ENCODE measurements at places on chromosomes 2 and 18. TPM values are rescaled to one million over a fixed set of nuclear protein-coding genes. Genes with fewer than 3 reads are reported as not detected.

NCKAP5 gene
- total RNA-seq, result 0.20 TPM

EIF4E2 gene
- 82.9 TPM for total RNA-seq

DNA sequence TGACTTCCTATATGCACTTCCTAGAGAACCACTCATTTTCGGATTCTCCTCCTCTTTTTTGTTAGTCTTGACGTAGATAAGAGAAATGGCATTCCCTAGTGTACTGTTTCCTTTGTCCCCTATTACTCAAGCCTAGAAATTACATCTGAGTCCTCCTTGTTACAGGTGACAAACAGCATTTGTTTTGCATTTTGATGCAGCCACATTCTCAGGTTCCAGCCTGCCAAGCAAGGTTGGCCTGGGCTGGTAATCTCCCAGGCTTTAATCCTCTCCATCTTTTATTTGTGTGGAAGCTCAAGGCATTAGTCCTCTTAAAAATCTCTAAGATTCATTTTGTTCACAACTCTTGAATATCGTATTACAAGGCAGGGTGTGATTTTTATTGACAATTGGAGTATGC, 318.0 kb upstream of the NRP2 start:
- H3K4me1 ChIP-seq, result peaks cover 9% of the 10 kb centered on the region
- H3K27ac ChIP-seq, result no peak overlapping the region
- H3K27me3 ChIP-seq, result peaks cover 2% of the 10 kb centered on the region
- no peak for DNase-seq

- H3K27ac ChIP-seq, result no peak overlapping the region
- no peaks in the 10 kb centered on the region for H3K27me3 ChIP-seq
- no peak for DNase-seq
- H3K4me1 ChIP-seq, result peaks cover 23% of the 10 kb centered on the region
- H3K36me3 ChIP-seq, result no peaks in the 10 kb centered on the region
These were observed 105.5 kb downstream of the COLEC12 start for GRCh38 chr18:394987-395362.

- DNase-seq, result no peak
- no peak overlapping the region for H3K4me3 ChIP-seq
- H3K36me3 ChIP-seq, result peaks cover 28% of the 10 kb centered on the region
- no peak overlapping the region for H3K27ac ChIP-seq
- no peaks in the 10 kb centered on the region for H3K4me1 ChIP-seq
These were observed 57.9 kb downstream of the UGP2 start for GRCh38 chr2:63899639-63900038.

GRCh38 chr2:168731002-168731401, 71.4 kb upstream of the NOSTRIN start:
- H3K36me3 ChIP-seq, result no peaks in the 10 kb centered on the region
- no peaks in the 10 kb centered on the region for H3K27me3 ChIP-seq
- peaks cover 23% of the 10 kb centered on the region for H3K4me1 ChIP-seq

DNA sequence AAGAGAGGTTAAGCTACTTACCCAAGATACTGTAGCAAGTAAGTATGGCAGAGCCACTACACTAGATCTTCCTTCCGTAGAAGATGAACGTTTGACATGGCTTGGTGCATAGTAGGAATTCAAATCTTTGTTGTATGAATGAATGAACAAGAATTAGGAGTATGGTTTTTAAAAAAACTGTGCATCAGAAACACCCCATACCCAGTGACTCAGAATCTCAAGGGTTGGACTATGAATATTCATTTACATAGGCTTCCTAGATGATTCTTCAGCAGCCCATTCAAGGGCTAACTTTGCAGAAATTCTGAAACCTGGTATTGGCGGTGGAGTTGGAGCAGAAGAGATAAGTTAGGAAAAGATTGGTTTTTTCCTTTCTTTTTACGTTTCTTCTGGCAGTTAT, 5.4 kb downstream of the ACTR3 start:
- no peak overlapping the region for H3K27ac ChIP-seq
- H3K27me3 ChIP-seq, result no peaks in the 10 kb centered on the region
- no peak overlapping the region for H3K4me3 ChIP-seq
- DNase-seq, result no peak

DNA sequence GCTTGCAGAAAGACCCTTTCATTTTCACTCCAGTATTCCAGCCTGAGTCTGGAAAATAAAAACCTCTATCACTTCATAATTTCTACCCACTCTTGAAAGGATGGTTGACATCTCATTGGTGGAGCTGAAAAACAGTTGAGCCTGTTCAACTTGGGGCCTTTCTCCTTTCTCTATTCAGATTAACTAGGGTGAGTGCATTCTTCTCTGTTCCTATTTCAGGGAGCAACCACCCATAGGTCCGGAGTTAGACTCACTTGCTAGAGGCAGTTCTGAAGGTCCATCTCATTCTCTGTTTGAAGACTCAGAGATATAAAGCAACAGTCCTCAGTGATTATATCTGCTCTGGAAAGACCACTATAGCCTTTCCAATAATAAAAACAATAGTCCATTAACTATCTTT, 167.9 kb upstream of the SPOPL start:
- H3K4me1 ChIP-seq, result peaks cover 3% of the 10 kb centered on the region
- no peak for DNase-seq
- no peak overlapping the region for H3K27ac ChIP-seq

RGPD5 gene
- 88.5 TPM for total RNA-seq

- no peaks in the 10 kb centered on the region for H3K4me1 ChIP-seq
- no peak overlapping the region for H3K4me3 ChIP-seq
- no peak for DNase-seq
- no peak overlapping the region for H3K27ac ChIP-seq
These were observed 20.4 kb upstream of the SANBR start for GRCh38 chr2:61045226-61045625.

DNA sequence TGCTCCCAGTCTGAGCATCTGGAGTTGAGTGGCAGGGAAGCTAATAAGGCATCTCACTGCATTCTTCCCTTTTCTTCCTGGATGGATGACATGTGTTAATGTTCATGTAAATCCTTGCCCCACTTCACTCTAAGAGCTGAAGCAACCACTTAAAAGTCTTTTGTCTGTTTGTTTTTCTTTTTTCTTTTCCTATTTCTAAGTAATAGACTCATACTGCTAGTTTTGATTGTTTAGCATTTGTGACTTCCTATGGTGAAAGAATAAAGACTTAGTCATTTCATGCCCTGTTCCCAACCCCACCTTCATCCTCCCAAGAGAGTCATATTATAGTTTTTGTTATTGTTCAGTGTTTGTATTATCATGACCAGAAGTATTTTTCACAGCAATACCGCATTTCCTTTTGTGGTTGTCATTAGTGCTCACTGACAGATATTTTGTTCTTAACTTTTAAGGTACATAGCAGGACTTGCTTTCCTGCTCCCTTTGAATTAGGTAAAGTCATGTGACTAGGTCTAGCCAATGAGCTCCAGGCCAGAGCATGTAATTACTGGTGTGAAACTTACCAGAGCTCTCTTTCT, 18.1 kb upstream of the SPP2 start:
- no peaks in the 10 kb centered on the region for H3K27me3 ChIP-seq
- no peak overlapping the region for H3K27ac ChIP-seq
- DNase-seq, result no peak

STK39 gene
- 35.9 TPM for total RNA-seq

DNA sequence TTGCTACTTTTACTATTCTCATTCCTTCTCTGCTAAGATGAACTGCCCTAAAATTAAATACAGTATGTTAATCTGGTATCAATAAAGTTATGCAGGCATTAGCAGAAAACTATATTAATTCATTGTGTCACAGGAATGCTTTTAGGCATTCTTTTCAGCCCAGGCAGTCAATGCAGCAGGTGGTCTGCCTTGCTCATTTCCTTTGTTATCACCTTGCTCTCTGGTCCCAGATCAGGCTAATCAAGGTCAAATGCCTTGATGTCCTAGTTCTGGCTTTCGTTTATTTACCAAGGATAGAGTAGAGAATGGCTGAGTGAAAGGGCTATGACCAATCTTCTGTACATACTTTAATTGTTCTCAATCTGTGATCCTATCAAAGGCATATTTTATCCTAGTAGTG, 1023.6 kb downstream of the TMEM182 start:
- H3K27me3 ChIP-seq, result peaks cover 1% of the 10 kb centered on the region
- H3K4me1 ChIP-seq, result peaks cover 9% of the 10 kb centered on the region
- no peaks in the 10 kb centered on the region for H3K36me3 ChIP-seq
- H3K4me3 ChIP-seq, result no peak overlapping the region
- H3K27ac ChIP-seq, result no peak overlapping the region
- no peak for DNase-seq

DNA sequence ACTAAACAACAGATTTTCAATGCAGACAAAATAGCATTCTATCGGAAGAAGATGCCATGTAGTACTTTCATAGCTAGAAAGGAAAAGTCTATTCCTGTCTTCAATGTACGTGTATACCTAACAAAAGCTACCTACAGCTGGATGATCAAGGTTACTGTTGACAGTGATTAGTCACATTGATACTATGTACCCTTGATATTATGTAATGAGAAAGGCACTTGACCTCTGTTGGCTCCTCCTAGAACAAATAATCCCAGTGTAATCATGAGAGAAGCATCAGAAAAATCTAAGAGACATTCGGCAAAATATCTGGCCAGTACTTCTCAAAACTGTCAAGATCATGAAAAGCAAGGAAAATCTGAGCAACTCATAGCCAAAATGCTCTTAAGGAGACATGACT, 44.4 kb upstream of the LRRTM4 start:
- no peak overlapping the region for H3K27ac ChIP-seq
- no peaks in the 10 kb centered on the region for H3K27me3 ChIP-seq
- no peak for DNase-seq
- H3K4me3 ChIP-seq, result no peak overlapping the region
- H3K4me1 ChIP-seq, result no peaks in the 10 kb centered on the region

GRCh38 chr2:143146815-143147530, 17.8 kb downstream of the ARHGAP15 start:
- H3K4me1 ChIP-seq, result no peaks in the 10 kb centered on the region
- no peaks in the 10 kb centered on the region for H3K27me3 ChIP-seq
- no peaks in the 10 kb centered on the region for H3K36me3 ChIP-seq
- no peak overlapping the region for H3K27ac ChIP-seq

MAPK4 gene
- 13.1 TPM for total RNA-seq

- peaks cover 4% of the 10 kb centered on the region for H3K4me1 ChIP-seq
- DNase-seq, result no peak
- no peaks in the 10 kb centered on the region for H3K36me3 ChIP-seq
- H3K27me3 ChIP-seq, result peaks cover 3% of the 10 kb centered on the region
- no peak overlapping the region for H3K27ac ChIP-seq
These were observed 40.1 kb downstream of the AMER3 start for GRCh38 chr2:130795431-130795830.

DNA sequence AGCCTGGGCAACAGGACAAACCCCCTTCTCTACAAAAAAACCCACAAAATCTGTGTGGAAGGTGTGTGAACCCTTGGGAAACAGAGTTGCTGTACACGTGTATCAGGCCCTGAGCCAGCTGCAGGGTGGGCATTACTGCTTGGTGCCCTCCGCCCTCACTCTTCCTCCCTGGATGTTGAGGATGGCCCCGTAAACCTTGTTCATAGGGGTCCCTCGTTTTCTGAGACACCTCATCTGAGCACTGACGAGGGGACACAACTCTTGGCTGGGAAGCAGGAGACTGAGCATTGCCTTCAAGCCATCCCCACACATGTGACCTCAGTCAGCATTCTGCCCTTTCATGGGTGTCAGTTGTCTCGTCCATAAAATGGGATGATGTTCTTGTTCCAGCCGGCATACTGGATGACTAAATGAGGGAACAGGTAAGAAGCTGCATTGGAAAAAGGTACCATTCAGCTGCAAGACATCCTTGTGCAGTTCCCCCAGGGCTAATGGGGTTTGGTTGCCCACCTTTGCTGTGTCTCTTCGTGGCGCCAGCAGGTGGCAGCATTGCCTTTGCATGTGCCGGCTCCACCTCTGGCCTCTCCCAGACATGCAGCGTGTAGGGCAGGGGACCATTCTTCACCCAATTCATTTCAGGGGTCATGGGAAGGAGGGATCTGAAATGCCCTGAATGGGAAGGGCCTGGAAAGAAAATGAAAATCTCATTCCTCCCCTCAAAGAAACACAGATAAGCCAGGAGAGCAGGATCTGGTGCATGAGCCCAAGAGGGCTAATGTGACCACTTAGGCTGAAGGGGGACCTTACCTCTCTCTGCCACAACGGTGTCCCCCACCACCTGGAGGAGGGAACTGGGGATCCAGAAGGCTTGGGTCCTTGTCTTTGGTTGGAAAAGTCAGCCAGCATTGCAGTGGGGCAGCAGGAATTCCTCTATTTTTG, 36.4 kb upstream of the HAAO start:
- no peak overlapping the region for H3K4me3 ChIP-seq
- peaks cover 4% of the 10 kb centered on the region for H3K4me1 ChIP-seq
- H3K36me3 ChIP-seq, result no peaks in the 10 kb centered on the region
- H3K27ac ChIP-seq, result no peak overlapping the region
- DNase-seq, result peak; percentile 83
- peaks cover 5% of the 10 kb centered on the region for H3K27me3 ChIP-seq

DNA sequence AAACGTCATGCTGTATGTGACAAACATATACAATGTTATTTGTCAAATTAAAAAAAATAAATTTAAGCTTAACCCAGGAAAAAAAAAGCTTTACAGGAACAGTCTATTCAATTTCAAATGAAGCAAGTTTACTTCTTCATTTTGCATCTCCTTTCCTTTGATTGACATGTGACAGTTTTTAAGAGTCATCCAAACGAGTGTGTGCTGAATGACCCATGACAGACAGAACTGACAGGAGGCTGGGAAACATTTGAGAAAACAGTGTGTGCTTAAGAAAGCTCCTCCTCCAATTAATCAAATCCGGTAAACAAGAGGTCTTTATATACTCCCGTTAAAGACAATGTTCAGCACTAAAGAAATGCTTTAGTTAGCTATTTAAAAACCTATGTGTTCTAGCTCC, 177.7 kb downstream of the SRBD1 start:
- no peak overlapping the region for H3K27ac ChIP-seq
- peaks cover 10% of the 10 kb centered on the region for H3K36me3 ChIP-seq
- H3K4me1 ChIP-seq, result no peaks in the 10 kb centered on the region
- no peak for DNase-seq
- no peak overlapping the region for H3K4me3 ChIP-seq

GRCh38 chr2:719734-720133, 42.5 kb upstream of the TMEM18 start:
- DNase-seq, result no peak
- no peaks in the 10 kb centered on the region for H3K36me3 ChIP-seq
- peaks cover 7% of the 10 kb centered on the region for H3K27me3 ChIP-seq
- H3K4me1 ChIP-seq, result peaks cover 23% of the 10 kb centered on the region
- H3K4me3 ChIP-seq, result no peak overlapping the region

GRCh38 chr2:18149660-18150246, 271.3 kb downstream of the KCNS3 start:
- DNase-seq, result no peak
- H3K4me1 ChIP-seq, result peaks cover 5% of the 10 kb centered on the region
- H3K4me3 ChIP-seq, result no peak overlapping the region
- H3K27me3 ChIP-seq, result no peaks in the 10 kb centered on the region
- H3K36me3 ChIP-seq, result no peaks in the 10 kb centered on the region

Measured in glutamatergic neuron (in vitro differentiated cells).